Right cardiac atrium (tissue), 5 donors: ENCODE measurements at places on chromosomes 11 and 22. TPM values are rescaled to one million over a fixed set of nuclear protein-coding genes. Genes with fewer than 3 reads are reported as not detected.

SULT4A1 gene
- total RNA-seq = 0.18 TPM

SMIM35 gene
- total RNA-seq = not detected

- peak; percentile 60 for DNase-seq
Measured at GRCh38 chr11:47216121-47216798, 1.5 kb downstream of the DDB2 start.

DNA sequence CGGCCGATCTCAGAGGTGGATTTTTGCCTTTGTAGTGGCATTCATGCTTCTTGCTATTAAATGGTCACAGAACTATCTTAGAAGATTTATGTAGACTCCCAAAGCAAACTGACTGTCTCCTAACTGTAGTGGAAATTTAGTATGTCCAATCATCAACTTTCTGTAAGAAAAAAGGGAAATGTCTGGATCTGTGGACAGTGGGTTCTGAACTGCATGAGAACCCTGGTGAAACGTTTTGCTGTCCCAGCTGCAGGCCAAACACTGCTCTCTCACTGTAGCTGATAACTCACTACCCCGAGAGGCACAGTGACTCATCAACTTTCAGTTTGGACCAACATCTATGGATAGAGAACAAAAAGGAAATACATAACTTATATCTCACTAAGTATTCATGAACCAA, 387.1 kb downstream of the SOX6 start:
- peak; percentile 58 for DNase-seq

GRCh38 chr11:120522021-120522420, 10.5 kb downstream of the GRIK4 start:
- DNase-seq = no peak

DNA sequence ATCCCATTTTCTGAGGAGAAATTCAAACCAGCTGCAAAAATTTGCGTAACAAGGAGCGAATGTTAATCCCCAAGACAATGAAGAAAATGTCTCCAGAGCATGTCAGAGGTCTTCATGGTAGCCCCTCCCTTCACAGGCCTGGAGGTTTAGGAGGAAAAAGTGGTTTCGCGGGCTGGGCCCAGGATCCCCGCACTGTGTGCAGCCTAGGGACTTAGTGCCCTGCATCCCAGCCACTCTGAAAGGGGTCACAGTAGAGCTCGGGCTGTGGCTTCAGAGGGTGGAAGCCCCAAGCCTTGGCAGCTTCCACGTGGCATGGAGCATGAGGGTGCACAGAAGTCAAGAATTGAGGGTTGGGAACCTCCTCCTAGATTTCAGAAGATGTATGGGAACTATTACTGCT, 87.4 kb downstream of the BRD1 start:
- DNase-seq = no peak

SLC22A8 gene
- total RNA-seq = not detected

DNA sequence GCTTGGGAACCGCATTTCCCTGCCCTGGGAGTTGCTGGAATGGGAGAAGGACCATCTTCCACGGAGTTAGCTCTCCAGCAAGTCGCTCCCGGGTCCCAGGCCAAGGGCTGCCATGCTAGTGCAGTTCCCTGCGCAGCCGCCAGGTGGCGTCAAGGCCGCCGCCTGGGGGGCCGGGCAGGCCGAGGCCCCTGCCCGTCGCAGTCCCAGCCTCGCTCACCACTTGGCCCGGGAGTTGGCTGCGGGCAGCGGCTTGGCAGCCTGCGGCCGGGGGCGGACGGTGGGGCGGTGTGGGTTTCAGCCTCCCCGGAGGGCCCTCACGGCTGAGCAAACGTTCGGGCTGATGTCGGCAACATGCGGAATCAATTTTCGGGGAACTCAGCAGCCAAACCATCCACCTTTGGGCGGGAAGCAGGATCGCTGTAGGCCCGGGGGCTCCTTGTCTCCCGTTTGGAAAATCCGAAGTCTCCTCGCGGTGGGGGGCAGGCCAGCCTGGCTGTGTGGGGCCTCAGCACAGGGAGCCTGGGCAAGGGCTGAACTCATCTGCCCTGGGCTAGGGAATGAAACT, 415.1 kb downstream of the SOX6 start:
- peak; percentile 36 for DNase-seq

OR52H1 gene
- not detected for total RNA-seq

GRCh38 chr11:86608251-86608799, 64.1 kb downstream of the ME3 start:
- DNase-seq = peak; percentile 84
